Cortex of kidney (tissue), 1 donor: ENCODE measurements at places on chromosomes 5 and 9.

DNA sequence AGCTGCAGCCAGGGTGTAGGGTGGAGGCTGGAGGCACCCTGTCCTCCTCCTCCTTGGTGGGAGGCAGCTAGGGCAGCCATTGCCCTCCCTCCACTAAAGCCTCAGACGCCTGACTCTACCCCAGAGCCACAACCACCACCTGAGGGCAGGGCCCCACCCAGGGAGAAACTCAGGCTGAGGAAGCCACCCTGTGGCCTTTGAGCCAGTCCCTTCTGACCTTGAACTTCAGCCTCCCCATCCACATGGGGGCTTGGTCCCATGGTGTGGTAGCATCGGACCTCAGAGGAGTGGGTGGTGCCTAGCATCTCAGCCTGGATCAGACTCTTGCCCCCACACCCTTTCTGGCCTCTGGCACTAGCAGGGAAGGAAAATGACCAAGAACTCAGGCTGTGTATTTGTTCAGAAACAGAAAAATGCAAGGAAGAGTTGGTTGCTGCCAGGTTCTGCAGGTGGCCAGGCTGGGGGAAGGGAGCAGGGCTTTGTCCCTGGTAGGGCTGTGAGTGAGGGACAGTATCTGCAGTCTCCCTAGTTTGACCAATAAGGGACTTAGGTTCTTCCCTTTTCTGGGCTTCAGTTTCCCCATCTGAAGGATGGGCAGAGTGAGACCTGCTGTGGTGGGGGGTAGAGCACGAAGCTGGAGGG is 3.2 kb downstream of the DAB2IP start:
- no peak for DNase-seq

DNA sequence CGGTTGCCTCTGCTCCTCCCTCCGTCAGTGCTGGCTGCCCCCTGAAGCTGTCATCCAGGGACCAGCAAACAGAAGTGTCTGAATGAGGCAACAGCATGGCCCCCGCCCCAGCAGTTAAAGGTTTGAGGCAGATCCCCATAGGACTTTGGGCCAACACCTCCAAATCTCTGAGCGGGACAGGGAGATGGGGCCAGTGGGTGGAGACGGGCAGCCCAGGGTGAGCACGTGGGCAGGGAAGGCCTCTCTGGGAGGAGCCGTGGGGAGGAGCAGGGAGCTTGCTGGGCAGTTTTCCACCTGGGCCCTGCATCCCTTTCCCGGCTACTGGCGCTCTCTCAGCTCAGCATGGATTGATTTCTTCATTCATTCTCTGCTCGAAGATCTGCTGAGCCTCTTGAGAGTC is 39.1 kb upstream of the NOTCH1 start:
- DNase-seq = no peak

GRCh38 chr5:141040093-141040770 is 10.9 kb upstream of the PCDHB1 start:
- no peak for DNase-seq

DNA sequence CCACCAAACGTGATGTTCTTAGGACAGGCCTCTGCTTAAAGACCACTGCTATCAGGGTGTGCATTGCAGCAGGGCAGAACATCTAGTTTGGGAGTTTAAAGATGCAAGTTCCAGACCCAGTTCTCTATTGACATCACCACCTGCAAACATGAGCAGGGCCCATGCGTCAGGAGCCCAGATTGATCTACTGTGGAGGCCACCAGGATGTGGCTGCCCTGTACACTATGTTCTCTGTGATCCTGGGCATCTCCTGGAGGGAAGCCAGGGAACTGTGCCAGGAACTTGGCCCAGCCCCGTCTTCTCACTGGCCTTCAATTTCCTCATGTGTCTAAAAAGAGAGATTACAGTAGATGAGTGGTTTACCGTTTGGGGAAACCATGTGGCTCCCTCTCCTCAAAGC is 87.1 kb downstream of the PDE6A start:
- DNase-seq = no peak

- no peak for DNase-seq
Measured at GRCh38 chr5:51621156-51621555, 237.9 kb downstream of the ISL1 start.

GRCh38 chr9:34665067-34665380 is 2.6 kb upstream of the CCL27 start:
- no peak for DNase-seq

- DNase-seq = no peak
Measured at GRCh38 chr9:84368601-84369000, 28.0 kb upstream of the SLC28A3 start.

DNA sequence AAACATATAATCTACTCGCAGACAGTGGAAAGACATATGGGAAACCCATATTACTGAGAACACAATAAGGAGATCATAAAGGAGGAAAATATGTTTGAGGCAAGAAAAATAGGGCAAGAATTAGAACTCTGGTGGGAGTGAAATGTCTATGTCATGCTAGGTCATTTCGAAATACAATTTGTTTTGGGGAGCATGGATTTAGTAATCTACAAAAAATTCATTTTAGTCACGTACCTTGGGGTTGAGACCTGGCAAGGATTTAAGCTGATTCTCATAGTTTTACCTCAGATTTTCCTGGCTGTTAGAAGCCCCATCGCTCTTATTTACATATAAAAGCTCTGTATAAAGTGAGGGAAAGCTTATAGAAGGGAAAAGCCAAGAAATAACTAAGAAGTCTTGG is 11.5 kb upstream of the CSNK1G3 start:
- no peak for DNase-seq

DNA sequence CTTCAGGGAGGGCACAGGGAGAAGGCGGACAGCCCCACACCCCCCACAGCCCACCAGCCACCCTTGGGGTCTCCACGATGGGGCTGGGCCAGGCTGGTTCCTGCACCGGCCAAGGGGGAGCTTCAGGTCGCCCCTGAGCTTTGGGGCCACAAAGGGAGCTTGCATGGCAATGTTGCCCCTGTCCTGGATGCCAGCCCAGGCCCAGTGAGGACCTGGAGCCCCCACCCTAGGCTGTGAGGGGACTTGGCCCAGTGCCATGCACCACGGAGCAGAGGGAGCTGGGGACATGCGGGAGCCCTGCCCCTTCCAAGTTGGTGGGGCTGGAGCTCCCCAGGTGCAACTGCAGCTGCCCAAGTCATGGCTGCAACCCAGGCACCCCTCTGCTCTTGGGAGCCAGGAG is 18.4 kb downstream of the TMEM38B start:
- DNase-seq = no peak

GRCh38 chr5:122444411-122444810 is 132.4 kb downstream of the SNCAIP start:
- no peak for DNase-seq

DNA sequence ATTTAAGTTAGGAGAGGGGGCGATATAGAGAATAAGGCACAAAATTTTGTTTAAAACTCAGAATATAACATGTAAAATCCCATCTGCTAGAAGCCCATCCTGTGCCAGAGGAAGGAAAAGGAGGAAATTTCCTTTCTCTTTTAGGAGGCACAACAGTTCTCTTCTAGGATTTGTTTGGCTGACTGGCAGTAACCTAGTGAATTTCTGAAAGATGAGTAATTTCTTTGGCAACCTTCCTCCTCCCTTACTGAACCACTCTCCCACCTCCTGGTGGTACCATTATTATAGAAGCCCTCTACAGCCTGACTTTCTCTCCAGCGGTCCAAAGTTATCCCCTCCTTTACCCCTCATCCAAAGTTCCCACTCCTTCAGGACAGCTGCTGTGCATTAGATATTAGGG is 18.3 kb downstream of the MOCS2 start:
- DNase-seq = no peak

DNA sequence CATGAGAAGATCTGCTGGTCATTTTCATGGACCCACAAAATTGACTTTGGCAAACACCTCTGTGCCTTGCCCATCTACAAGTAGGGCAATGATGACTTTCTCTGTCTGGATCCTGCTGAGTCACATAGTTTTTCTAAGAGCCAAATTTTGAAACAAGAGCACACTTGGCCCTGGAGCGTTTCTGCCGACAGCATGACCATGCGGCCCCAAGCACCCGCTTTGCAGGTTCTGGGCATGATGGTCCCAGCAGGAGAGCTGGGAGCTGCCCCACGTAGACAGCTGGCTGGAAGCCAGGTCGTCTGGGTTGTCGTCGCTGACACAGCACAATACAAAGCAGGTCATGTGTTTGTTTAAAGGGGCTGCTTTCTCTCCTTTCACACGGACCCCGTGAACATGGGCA is 159.8 kb downstream of the SYK start:
- DNase-seq = no peak

DNA sequence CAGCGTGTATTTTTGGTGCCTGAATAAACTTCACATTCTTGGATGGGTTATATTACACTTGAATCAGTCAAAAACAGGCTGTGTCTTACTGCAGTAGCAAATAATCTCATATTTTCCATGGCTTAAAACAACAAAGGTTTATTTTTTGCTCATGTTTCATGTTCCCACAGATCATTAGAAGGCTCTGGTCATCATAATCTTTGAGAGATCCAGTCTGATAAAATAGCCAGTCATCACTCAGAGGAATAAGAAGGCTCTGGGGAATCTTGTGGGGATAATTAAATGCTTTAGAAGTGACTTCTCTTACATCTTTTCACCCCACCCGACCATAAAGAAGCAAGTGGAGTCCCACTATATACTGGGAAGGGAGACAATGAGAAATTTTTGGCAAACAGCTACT is 417.7 kb downstream of the PSAT1 start:
- no peak for DNase-seq

DNA sequence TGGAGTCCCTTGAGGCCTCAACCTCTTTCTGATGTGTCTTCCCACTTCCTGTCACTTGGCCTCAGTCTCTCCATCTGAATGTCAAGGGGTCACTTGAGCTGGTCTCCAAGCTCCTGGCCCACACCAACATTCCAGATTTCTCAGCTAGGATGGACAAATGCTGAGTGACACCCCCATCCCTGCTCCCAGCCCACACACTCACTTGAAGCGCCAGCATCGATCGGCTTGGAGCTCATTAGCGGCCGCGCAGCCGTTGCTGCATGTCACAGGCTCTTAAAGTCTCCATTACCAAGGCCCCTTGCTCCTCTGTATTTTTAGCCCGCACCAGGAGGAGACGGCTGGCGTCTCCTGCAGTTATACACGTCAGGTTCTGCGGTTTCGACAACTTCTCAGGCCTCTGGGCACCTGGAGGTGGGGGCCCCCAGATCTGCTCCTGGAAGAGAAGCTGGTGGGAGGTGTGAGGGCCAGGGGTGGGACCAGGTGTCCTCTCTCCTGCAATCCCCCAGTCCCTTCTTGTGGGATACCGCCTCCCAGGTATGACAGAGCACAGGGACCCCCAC is 33.4 kb upstream of the ARAP3 start:
- DNase-seq = no peak

DNA sequence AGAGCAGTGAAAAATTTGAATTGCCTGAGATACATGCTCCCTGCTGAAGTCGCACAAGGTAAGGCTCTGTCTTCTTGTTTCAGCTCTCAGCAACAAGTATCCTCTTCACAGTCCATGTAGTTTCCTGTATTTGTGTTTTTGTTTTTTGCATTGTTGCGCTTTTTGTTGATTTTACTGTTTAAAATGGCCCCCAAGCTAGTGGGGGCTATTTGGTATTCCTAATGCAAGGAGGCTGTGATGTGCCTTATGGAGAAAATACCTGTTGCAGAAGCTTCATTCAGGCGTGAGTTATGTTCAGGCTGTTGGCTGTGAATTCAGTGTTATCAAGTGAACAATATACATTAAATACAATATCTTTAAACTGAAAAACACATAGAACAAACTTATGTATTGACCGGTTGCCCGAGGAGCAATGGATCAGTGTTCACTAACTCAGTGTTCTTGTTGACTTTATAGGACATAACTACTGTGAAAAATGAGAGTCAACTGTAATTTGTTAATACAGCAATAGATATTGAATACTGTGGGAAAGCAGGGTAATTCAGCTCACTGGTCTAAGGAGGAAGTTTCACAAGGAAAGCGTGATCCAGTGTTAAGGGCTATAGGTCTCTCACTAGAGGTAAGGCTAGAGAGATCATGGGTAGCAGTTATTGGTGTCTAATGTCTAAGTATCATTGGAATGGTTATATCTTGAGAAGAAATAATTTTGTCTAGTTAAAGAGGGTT is 150.5 kb downstream of the GCNT1 start:
- DNase-seq = no peak

GRCh38 chr5:181170237-181170825 is 22.9 kb downstream of the OR2V2 start:
- DNase-seq = no peak

DNA sequence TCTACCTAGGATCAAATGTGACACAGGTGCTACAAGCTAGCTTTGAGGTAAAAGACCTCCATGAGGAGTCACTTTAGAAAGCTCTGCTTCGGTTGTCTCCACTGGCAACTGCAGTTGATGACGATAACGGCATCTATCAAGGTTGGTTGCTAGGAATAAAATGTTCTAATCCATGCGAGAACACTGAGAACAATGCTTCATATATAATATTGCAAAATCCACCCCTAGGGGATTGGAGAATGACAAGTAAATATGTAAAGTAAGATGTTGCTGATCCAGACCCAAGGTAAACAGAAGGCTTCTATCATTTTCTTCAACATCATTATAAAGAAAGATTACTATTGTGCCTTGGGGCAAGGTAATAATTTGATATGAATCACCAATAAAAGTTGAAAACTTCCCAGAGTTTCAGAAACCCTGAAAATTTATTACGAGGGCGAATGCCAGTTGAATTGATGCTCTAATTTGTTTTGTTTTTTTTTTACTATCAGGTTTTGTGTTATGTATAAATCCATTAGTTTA is 1003.4 kb downstream of the CDH18 start:
- DNase-seq = no peak

DNA sequence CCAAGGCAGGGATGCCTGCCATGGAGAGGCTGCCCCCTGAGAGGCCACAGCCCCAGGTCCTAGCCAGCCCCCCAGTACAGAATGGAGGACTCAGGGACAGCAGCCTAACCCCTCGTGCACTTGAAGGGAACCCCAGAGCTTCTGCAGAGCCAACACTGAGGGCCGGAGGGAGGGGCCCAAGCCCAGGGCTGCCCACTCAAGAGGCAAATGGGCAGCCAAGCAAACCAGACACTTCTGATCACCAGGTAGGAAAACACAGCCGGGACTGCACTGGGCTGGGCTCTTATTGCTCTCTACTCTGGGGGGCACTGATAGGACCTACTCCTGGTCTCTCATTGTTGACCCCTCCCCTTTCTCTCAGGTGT is 3.2 kb downstream of the RELL2 start:
- no peak for DNase-seq

- DNase-seq = no peak
Measured at GRCh38 chr5:104412649-104413240, 850.2 kb upstream of the NUDT12 start.

- DNase-seq = no peak
Measured at GRCh38 chr9:78213712-78214111, 22.2 kb upstream of the CEP78 start.

GRCh38 chr5:146656703-146657102 is 140.7 kb upstream of the GPR151 start:
- DNase-seq = no peak

GRCh38 chr9:82829818-82830217 is 233.1 kb downstream of the RASEF start:
- DNase-seq = no peak
